CD14-positive monocyte (primary cell): ENCODE measurements at places on chromosomes 5 and 9.

DNA sequence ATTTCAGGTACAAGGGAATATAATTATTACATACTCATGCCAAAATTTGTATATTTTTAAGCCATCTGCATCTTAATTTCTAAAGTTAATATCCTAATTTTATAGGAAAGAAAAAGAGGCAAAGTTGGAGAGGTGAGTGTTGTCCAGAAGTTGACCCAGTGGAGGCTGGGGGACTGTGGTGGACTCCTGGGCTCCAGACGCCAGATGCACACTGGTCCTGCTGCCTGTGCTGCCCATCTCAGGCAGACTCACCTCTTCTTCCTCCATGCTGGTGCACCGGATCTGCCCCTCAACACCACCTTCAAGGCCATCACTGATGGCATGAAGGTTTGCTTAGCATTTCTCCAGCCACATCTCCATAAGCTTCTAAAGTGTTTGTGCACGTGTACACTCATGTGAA, 220.8 kb upstream of the NFIL3 start:
- DNase-seq: no peak

GRCh38 chr5:66323529-66323895, 179.4 kb downstream of the SREK1 start:
- no peak for DNase-seq

GRCh38 chr5:80284720-80285119, 28.9 kb upstream of the SERINC5 start:
- no peak for DNase-seq

GRCh38 chr5:134545070-134545868, 19.8 kb downstream of the JADE2 start:
- no peak for DNase-seq

DNA sequence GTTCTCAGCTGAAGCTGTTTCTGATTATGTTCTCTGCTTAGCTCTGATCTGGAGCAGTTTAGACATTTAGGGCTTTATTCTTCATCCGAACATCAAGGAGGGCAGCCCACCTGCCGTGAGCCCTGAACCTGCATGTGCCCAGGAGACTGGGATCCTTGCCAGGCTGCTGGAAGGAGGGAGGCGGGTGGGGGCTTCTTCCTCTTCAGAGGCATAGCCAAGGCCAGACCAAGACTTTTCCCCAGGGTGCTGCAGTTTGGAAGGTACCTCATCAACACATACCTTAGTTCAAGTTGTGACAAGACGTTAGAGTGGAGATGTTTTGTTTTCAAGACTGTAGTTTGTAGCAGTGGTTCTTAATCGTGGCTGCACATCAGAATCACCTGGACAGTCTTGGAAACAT, 64.9 kb downstream of the RALGPS1 start:
- no peak for DNase-seq

DNA sequence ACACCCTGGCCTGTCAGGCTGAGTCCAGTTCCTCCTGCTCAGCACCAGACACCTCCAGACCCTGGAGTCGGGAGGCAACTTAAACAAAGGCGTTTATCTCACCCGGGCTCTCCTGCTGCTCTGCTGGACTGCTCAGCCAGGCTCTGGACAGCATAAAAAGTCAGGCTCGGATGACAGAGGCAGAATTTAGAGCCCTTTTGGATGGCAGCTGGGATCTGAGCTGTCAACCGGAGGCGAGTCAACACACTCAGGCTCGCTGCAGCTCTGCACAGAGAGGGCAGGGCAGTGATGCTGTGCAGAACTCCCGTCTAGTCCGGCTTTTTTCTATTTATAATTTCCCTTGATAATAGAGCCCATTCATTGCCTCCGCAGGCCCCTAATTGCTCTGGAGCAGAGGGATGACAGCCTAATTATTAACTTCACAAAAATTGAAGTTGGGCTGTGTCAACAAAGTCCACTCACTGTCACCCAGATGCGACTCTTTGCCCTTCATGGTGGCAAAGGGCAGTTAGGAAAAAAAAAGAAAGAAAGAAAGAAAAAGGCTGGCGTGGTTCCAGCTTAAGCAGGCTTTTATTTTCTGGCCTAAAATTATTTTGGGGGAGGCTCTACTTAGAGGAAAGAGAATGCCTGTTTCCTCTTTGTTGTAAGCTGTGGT, 37.6 kb downstream of the STC2 start:
- DNase-seq: no peak

DNA sequence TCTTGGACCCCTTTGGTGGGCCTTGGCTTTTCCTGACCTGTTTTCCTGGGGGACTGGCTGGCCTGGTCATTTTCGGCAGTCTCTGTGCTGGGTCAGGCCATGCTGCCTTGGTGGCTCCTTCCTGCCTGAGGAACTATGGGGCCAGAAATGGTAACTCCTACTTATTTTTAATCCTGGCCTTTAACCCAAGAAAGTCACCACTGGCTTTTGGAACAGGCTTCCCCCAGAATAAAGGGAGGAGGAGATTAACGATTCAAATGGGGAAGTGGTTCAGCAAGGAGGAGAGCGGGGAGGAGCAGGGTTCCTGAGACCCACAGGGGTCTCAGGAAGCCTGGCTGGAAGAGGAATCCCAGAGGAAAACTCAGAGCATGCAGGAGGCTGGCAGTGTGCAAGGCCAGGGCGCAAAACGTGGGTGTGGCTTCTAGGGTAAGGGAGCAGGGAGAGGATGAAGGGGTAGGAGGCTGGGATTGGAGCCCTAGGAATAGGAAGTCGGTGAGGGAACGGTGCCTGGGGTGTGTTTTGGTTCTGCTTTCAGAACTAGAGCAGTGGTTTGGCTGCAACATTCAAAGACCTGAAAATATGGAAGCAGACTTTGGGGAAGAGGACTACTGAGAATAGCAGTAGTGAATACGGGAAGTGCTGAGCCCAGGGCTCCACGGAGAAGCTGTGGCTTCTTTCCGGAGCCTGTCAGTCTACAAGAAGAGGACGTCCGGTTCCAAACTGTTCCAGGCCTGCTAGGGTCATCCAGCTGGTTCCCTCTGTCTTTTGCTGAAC, 271.1 kb upstream of the KLF4 start:
- peak; percentile 89 for DNase-seq

- no peak for DNase-seq
Observed at GRCh38 chr5:50564079-50564478, 102.4 kb upstream of the PARP8 start.

DNA sequence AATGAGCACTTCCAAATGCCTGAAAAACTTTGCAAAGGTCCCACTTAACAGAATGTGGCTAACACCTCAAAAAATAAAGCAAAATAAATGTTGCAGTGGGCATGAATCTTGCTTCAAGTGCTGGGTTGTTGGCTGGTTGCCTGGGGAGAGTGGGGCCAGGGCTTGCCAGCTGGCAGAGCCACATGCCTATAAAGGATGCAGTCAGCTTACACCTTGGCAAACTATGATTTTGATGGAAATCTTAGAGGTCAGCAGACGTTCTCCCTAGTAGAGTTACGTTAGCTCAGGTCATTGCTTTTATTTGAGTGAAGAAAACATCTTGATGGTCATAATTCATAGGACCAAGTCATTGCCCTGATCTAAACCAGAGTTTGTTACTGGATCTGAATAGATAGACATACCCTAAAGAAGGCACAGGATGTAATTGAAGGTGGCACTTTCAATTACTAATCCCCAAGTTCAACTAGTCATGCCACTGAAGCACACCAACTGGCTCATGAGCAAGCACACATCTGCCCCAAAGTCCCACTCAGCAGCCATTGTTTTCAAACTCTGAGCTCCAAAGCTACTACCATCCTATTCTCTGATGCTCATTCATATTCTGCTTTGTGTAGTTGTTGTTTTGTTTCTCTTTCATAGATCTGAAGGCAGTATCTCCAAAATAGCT, 51.2 kb upstream of the ZSWIM6 start:
- no peak for DNase-seq

DNA sequence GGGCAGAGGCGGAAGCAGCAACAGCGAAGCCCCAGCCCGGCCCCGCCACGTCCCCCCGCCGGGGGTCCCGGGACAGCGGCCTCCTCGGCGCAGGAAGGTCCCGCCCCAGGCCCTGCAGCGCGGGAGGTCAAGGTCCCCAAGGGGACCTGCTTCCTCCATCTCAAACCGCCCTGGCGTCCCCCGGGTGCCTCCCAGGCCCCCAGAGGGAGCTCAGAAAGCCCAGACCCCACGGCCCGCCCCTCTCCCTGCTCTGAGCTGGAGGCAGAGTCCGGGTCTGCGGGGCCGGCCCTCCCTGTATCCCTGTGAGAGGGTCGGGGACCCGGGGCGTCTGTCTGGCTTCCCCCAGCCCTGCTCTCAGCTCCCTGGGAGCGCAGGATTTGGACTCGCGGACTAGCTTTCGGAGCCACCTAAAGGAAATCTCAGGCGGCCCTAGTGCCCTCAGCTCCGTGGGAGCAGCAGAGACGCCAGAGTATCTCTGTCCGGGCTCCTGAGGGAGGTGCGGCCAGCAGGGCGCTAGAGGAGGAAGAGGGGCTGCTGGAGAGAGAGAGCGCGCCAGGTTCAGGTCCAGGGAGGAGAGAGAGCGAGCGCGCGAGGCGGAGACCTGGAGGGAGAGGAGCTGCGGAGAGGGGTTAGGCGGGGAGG, 30.7 kb downstream of the EXOC3 start:
- DNase-seq: no peak

- peak; percentile 7 for DNase-seq
Observed at GRCh38 chr5:99308131-99308530, 379.3 kb upstream of the CHD1 start.
